ENCODE measurements at places on chromosomes 1 and 21.

DNA sequence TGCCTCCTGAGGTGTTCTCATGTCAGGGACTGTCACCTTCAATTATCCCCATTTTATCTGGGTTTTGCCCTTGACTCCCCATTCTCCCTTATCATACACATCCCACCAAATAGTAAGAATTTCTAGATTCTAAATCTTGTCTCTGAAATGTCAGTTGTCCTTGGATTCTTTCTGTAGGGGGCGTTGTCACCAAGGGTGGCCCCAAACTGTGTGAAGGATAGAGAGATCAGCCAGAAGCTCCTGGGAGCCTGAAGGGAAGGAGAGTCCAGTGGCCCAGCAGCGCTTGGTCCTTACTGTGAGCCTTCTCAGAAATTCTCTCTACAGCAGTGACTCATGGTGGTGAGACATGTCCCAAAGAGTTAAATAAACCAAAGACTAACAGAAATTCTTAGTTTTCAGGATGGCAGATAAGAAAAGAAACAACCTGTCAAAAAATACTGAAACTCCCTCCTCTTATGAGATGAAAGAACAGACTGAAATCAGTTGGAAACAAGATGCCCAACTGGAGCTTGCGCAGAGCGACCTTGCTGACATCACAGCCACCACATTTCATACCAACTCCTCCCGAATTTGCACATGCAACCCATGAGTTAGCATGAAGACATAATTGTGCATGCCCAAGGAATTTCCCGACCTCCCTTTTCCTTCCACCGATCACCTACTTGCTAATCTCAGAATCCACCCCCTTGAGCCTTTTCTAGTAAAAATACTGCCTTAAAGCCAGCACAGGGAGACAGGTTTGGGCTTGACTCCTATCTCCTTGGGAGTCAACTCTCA lies 109.8 kb downstream of the ELAVL4 start:
- no peak for DNase-seq

- no peak for DNase-seq
Observed at GRCh38 chr1:12168451-12169160, 1.8 kb downstream of the TNFRSF1B start.

GRCh38 chr1:153141377-153141776 lies 9.3 kb downstream of the SPRR2G start:
- DNase-seq: no peak

DNA sequence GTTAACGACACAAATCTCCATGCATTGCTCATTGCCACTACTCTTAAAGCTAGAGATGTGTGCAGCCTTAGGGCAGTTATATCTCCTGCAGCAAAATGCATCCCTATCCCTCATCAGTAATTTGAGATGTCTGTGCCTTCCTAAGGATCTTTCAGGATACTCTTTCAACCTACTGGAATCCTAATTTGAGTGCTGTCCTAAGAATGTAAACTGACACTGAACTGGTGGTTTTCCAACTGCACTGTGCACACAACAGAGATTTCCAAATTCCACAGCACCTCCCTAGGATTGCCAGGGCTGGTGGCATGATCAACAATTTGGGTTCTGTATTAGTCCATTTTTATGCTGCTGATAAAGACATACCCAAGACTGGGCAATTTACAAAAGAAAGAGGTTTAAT lies 193.9 kb downstream of the LTN1 start:
- no peak for DNase-seq

DNA sequence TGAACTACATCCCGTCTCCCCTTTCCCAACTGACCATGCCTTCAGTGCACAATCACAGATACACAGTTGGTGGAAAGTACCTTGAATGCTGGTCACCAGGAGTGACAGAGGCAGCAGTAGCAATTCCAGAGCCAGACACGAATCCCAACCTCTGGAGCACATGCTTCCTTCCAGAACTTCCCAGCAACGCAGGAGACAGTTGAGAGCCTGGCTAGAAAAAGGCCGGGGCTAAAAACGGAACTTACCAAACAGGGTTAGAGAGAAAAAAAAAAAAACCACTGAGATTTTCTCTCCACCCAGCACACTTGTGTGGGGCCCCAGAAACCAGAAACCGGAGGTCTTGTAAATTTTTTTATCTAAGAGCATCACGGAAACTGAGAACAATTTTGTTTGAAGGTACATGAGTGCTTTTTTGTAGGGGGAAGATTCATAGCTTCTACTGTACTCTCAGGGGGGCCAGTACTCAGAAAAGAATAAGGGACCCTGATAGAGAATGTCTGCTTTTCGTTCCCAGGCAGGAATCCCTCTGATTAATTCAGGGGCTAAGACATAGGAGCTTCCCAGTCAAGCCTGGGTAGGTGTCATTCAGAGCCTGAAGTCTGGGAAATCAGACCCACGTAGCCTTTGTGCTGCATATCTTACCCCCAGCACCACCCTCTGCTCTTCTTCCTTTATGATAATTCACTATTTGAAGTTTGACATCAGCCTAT lies at the start of gene CD48:
TSS of gene CD48 (minus strand) at position 221 of the 710 bp plus-strand sequence. CDS start at position 162, 59 bp downstream.
- peak; percentile 34 for DNase-seq

DNA sequence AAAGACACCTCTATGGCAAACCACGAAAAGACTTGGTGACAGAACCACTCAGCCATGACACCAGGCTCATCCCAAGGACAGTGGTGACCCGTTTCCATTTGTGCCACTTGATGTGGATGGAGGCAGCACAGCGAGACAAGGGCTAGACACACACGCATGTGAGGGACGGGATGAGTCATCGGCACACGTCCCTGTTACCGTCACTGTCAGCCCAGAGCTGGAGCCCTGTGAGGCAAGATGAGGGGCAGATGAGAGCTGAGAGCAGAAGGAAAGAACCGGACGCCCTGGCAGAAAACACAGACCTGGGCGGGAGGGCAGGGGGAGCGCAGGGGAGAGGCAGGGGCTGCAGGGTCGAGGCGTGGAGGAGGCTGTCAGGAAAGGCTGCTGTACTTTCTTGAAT lies 57.8 kb downstream of the SIK1 start:
- no peak for DNase-seq

GRCh38 chr1:228554107-228554506 lies 66.9 kb downstream of the RNF187 start:
- no peak for DNase-seq

DNA sequence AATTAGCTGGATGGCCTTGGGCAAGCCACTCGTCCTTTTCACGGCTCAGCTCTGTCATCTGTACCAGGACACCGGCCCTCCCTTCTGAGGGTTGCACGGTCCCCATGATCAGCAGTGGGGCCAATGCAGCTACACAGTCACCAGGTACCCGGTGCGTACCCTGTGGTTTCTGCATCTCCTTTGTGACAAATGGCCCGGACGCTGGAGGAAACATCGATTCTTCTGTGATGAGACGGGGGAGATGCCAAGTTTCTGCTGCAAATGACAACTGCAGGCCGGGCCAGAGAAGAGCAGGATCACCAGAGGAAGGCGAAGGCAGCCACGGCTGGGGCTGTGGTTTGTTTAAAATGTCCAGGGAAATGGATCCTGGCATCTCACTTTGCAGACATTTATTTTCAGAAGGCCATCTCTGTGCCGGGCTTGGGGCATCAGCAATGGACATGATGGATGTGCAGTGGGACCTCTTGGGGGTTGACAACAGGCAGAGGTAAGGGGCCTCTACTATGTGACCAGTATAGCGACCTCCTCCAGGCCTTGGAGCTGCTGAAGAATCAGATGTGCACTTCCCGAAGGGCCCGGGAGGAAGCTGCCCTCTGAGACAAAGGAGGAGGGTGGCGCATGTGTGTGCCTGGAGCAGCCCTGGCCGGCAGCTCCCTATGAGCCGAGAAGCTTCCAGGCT lies 221.9 kb upstream of the C1orf174 start:
- DNase-seq: no peak

GRCh38 chr21:14737284-14737691 lies 191.2 kb upstream of the SAMSN1 start:
- no peak for DNase-seq

- no peak for DNase-seq
Observed at GRCh38 chr1:226627050-226627755, 78.6 kb downstream of the STUM start.

- DNase-seq: no peak
Observed at GRCh38 chr1:76961820-76962207, 94.5 kb downstream of the ST6GALNAC5 start.

DNA sequence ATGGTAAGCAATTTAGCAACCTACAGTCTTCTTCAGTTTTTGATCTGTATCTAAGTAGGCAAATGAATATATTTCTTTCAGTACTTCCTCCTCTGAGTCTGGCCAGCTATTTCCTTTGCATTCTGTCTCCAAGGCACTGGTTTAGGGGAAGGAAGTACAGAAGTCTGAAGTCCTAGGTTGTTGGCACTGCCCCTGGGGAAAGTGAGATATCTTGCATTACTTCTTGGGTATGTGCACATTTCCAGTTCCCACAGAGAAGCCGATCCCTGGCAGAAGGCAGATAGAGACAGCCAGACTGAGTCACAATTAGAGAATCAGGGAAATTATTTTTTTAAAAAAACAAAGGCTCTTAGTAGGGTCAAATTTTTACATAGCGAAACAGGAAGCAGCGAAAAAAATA lies 98.8 kb downstream of the RASAL2 start:
- peak; percentile 23 for DNase-seq

- DNase-seq: no peak
Observed at GRCh38 chr1:230145505-230145899, 78.5 kb downstream of the GALNT2 start.

DNA sequence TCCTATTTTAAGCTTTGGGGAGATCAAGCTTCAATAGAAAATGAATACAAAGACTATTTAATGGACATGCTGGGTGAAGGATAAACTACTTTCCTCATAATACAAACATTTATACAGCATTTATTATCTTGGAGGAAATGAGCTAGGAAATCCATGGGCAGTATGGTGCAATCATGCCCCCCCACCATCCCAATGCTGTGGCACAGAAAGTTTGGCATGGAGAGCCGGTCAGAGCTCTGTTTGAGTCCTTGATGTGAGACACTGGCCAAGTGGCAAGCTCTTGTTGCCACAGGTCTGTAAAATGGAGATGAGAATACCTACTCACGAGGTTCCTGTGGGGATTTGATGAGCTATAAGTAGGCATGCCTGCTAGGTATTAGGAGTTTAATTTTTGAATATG lies 120.6 kb downstream of the MAB21L3 start:
- DNase-seq: no peak

DNA sequence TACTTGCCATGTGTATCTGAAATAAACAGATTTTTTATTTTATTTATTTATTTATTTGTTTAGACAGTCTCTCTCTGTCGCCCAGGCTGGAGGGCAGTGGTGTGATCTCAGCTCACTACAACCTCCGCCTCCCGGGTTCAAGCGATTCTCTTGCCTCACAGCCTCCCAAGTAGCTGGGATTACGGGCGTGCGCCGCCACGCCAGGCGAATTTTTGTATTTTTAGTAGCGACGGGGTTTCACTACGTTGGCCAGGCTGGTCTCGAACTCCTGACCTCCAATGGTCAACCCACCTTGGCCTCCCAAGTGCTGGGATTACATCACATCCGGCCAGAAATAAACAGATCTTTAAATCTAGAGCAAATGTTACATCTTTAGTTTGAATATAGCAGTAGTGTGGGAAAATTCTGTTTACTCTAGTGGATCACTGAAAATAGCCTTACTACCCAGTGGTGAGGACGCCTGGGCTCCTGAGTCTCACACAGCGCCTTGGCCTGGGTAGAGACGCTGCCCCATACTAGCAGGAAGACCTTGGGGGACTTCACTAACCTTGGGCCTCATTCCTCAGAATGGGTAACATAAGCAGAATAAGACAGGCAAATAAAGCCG lies 709 bp downstream of the GART start:
- DNase-seq: no peak

GRCh38 chr1:239392271-239392670 lies 5.9 kb downstream of the CHRM3 start:
- DNase-seq: no peak

DNA sequence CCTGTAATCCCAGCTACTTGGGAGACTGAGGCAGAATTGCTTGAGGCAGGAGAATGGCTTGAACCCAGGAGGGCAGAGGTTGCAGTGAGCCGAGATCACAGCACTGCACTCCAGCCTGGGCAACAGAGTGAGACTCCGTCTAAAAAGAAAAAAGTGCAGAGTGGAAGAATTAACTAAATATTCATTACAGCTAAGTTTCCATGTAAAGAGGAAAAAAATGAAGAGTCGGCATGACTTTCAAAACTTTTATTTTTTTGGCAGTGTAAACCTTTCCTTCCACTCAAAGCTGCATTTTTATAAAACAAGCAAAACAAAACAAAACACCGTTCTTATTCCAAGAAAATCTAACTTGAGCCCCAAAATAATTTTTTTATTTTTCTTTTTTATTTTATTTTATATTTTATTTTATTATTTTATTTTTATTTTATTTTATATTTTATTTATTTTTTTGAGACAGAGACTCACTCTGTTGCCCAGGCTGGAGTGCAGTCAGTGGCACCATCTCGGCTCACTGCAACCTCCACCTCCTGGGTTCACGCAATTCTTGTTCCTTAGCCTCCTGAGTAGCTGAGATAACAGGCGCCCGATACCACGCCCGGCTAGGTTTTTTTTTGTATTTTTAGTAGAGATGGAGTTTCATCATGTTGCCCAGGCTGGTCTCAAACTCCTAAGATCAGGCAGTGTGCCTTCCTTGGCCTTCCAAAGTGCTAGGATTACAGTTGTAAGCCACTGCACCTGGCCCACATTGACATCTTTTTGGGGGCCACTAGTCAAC lies 62.9 kb downstream of the PACC1 start:
- no peak for DNase-seq
